ENCODE measurements at places on chromosomes 2 and 18.

DNA sequence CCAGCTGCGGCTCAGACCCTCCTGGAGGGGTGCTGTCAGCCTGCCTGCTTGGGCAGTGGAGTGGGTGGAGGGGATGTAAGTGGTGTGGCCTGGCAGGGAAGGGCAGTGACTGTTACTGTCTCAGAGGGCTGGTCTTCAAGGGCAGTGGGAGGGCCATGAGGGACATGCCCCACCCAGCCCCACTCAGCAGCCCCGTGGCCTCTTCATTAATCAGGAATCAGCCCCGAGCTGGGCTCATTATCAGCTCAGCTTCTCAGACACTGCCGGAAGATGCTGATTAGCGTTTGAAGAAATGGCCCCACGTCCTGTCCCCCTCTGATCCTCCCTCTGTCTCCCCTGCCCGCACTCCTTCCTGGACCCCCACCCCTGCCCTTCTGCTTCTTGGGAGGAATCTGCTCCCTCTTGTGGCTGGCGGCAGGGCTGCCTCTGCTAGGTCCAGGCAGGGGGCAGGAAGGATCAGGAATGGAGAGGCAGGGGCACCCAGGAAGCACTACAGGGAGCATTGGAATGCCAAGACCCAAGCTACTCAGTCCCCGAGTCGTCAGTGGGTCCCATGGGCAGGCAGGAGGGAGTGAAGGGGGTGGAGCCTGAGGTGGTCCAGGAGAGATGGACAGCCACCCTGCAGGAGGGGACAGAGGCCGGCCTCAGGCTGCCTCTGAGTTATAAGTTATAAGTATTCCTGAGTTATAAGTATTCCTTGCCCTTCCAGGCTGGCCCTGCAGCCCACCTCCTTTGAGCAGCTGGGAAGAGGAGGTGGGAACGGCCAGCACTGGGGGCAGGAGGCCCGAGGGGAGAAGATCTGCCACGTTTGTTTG, 7.0 kb downstream of the ASIC4 start:
- peak; percentile 41 for DNase-seq

DNA sequence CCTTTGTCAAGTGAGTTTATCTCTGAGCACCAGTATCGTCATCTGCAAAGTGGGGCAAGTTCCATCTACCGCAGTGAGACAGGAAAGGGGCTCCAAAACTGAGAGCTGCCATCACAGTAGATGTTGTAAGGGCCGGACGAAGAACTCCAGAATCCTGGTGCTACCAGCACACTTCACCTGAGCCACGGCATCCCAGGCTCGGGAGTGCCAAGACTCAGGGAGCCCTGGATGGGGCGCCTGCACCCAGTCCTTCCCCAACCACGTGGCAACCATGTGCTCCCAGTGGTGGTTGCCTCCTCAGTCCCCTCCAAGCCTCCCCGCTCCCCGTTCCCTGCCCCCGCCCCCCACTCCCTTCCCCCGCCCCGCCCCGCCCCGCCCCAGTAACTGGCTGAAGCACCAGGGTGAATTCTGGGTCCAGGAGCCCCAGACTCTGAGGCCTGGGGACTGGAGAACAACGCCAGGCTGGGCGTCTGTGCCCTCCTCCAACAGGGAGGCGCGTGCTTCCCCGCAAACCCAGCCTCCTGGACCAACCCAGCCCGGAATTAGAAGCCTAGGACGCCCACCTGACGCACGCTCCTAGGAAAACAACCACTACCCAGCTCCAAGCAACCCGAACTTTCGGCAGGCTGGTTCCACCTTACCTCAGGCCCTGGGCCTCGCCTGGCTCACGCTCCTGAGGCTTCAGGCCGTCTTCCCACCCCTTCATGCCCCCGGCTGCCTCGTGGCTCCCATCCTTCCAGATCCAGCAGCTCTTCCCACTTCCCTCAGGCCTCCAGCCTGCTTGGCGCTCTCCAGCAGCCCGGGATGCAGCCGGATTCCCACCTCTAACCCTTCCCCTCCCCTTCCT, 67.6 kb downstream of the LAMA3 start:
- DNase-seq: no peak

GRCh38 chr2:28608500-28609424, 112.9 kb downstream of the PLB1 start:
- no peak for DNase-seq

GRCh38 chr2:215979620-215980019, 33.7 kb downstream of the MREG start:
- no peak for DNase-seq

- peak; percentile 81 for DNase-seq
These were observed 89.6 kb upstream of the NPAS2 start for GRCh38 chr2:100730290-100730868.

DNA sequence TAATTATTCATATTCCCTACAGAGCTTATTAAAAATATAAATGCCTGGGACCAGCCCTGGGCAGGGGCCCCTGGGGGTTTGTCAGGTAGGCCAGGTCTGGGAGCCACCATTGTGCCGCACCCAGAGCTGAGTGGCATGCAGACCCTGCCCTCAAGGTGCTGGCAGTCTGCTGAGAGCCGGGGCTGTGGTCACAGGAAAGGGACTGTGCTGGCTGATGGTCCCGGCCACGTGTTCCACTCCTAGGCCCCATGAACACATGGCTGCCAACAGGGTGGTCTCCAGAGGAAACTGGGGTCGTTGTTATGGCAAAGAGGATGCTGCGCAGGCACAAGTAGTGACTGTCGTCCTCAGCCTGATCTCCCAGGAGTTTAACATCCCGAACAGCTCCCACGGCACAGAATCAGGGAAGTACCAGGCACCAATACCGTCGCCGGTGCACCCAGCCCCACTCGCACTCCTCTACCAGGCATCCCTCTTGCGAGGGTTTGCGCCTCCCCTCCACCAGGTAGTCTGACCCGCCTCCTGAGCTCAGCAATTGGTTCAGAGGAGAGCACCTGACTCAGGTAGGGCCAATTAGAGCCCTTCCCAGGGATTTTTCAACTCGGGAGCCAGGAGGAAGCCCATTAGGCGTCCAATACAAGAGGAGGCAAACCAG, 39.2 kb upstream of the BIN1 start:
- DNase-seq: no peak

- no peak for DNase-seq
These were observed 132.1 kb upstream of the ARL4C start for GRCh38 chr2:234628953-234629352.

- DNase-seq: peak; percentile 54
These were observed 120.5 kb downstream of the ZFP36L2 start for GRCh38 chr2:43105586-43106558.

DNA sequence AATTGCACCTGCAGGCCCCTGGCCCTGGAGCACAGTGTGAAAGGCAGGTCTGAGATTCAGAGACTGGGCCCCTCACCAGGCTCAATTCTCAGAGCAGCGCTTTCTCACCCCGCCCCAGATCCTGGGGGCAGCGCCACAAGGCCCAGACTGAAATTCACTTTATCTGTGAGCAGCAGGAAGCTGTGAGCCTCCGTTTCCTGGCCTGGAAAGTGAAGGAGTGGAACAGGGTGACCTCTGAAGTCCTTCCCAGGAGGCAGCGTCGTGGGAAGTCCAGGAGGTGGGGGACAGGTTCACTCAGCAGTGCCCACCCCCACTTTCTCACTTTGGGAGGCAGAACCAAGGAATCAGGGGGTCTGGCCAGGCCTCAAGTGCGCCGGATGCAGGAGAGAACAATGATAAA, 235.4 kb downstream of the NDUFA10 start:
- no peak for DNase-seq

DNA sequence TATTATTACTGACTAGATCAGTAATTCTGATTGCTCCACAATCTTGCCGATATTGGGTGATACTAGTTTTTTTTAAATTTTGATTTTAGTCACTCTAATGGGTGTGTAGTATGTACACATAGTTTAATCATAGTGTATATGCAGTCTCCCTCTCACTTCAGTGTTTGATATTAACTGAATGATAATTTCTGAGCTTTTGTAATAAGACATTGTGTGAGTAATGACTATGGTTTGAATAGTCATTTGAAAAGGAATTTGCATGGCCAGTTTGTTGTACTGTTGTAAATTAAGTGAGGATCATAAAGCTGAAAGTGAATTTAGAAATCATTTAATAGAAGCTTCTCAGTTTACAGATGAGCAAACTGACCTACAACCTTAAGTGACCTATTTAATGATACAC, 33.4 kb downstream of the USP14 start:
- no peak for DNase-seq

DNA sequence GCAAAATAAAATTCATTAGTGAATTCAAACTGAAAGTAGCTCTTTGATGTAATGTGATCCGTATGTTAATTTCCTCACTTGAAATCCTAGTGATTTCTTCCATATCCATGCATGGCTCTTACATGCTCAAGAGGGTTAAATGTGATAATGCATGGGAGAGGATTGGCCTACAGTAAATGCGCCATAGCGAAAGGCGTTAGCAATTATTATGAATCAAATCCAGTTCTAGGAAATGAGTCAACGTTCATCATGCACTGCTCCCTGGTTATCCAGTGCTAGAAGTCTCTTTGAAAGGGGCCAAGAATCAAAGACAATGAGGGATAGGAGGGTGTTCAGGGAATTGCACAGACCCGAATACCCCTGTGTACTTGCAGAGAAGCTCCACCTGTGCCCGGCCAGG, 101.4 kb upstream of the RASGRP3 start:
- peak; percentile 58 for DNase-seq

GRCh38 chr2:205107810-205108209, 562.5 kb downstream of the PARD3B start:
- DNase-seq: no peak

GRCh38 chr2:217751192-217751591, 251.6 kb downstream of the TNS1 start:
- no peak for DNase-seq

DNA sequence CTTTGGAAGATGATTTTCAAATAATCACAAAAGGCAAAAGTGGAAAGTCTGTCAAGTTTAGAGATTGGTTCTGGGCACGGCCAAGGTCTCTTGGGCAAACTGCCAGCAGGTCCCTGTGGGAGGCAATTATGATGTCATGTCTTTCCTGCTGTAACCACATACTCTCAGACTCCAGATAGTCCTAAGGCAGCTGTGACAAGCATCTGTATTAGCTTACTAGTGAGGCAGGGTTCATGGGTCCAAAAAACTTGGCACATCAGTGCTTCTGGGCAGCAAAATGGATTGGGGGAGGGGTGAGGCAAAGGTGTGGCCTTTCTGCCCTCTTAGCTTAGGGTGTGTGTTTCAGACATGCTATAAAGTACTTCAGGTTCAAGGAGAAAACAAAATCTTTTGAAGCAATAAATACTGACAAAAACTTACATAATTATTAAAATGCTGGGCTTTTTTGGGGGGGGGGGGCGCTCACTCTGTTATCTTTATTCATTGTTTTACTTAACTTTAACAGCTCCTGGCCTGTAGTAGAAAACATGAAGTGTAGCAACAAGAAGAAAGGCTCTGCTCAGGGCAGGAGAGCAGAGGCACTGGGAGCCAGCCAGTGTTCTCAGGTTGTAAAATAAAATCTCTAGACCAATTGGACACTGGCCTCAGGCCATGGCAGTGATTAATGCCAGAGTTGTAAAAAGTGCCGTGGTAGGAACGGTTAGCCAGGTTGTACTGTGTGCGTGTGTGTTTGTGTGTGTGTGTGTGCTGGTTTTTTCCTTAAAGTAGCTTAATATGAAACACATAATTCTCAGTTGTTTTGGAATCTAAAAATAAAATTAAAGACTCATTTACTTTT, 14.3 kb upstream of the TANC1 start:
- DNase-seq: peak; percentile 88

DNA sequence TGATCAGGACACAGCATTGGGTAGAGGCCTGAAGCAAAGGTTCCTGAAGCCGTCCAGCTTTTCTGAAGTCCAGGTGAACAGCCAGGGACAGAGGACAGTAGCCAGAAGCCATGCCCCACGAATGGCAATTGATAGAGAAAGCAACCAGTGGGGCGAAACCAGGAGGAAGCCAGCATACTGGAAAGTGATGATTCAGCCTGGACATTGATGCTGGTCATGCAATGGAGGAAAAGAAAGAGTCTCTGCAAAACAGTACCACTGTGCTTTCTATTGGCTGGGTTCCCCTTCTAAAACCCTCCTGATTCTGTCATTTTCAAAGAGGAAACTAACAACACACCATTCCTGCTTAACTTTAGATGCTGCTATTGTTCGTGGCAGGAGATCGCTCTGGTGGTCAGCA, 221.4 kb upstream of the EPAS1 start:
- DNase-seq: no peak

- DNase-seq: no peak
These were observed 76.6 kb downstream of the TLK1 start for GRCh38 chr2:171084128-171084527.

DNA sequence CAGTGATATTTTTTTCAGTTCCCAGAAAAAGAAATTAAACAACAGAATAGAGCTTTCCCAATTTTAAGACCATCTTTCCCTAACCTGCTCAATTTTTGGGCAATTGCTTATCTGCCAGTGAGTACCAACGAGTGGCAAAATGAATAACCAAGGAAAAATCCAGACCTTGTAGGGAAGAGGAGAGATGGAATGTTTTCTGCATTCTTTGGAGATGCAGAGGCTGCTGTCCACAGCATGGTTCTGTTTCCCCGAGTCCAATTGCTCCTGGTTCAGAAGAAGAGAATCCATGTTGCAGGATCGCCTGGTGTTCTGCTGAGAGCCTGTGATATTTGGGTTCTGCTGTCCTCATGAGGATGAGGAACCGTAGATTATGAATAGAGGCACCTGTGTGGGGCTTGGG, 68.2 kb upstream of the MGAT5 start:
- no peak for DNase-seq

DNA sequence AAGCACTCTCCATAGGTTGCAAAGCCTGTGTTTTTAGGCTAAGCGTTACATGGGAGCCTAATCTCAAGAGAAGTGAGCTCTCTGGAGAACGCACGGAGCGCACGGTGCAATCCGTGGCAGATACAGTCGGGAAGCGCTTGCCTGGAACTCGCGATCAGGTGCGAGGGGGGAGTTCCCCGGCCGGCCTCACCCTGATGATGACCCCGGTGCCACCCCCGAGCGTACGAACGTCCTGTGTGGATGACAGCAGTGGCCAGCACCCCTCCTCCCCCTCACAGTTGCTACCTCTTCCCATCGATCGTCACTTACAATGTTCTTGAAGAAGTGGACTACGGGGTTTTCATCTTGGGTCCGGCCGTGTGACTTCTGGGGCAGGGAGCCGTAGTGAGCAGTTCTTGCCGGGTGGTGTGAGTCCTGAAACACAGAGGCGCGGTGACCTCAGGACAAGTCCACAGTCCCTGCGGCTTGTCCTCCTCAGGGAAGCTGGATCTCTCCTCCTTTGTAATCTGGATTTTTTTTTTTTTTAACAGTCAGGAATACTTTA, 142.9 kb downstream of the MBP start:
- no peak for DNase-seq

DNA sequence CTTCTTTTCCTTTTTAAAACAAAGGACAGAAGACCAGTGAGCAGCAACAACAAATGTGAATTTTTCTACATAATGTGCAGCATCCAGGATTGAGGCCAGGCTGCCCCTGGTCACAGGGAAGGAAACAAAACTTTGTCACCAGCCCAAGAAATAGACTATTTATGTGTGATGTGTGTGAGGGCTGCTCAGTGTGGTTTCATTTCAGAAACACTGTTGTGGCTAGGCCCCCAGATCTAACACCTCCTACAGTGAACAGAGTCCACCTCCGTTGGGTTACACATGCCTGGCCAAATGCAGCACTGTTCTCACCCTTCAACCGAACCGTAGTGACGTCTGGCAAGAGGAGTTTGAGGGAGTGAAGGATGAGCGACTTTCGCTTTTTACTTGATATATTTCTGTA, 146.3 kb upstream of the RIOK3 start:
- DNase-seq: no peak
